ENCODE measurements at places on chromosomes 2 and 18.

DNA sequence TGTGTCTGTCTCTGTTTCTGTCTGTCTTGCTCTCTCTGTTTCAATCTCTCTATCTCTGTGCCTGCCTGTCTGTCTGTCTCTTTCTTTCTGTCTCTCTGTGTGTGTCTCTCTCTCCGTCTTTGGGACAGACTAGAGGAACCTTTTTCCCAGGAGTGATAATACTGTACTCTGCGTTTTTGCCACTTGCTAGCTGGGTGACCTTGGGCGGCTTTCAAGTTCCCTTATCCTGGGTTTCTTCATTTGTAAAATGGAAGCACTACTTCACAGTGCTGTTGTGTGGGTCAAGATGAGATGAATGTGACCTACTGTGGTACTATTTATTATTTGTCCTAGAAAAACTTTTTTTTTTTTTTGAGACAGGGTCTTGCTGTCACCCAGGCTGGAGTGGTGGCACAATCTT is 42.4 kb downstream of the HPCAL1 start:
- no peak for DNase-seq

- DNase-seq, result no peak
These were observed 119.2 kb upstream of the CCDC68 start for GRCh38 chr18:55078303-55078932.

GRCh38 chr2:234254783-234255521 is 204.4 kb downstream of the SPP2 start:
- no peak for DNase-seq

GRCh38 chr2:237455764-237456163 is 31.3 kb upstream of the MLPH start:
- DNase-seq, result no peak

DNA sequence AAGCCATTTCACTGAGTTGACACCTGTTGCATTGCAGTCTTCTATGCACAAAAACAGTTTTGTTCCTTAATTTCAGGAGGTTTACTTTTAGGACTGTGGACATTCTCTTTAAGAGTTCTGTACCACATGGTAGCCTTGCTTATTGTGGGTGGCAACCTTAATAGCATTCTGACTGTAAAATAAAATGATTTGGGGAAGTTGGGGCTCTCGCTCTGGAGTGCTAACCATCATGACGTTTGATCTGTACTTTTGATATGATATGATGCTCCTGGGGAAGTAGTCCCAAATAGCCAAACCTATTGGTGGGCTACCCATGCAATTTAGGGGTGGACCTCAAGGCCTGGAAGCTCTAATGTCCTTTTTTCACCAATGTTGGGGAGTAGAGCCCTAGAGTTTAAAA is 3.4 kb downstream of the CTLA4 start:
- no peak for DNase-seq

DNA sequence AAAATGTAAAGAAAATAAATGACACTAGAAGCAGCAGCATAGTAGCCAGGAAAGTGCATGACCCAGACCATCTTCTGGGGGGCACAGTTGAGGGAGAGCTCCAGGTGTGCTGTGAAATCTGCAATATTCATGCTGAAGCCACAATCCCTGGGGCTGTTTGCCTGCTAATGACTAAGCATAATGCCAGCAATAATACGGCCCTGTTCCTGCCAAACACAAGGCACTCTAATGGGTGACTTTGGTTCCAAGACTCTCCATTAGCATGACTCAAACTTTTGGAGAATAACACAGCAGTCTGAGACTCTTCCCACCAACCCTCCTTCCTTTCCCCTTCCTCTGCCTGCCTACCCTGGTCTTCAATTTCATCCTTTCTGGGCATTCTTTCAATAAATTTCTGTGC is 77.9 kb upstream of the DOCK10 start:
- no peak for DNase-seq

GRCh38 chr2:107743274-107743673 is 83.4 kb upstream of the RGPD4 start:
- DNase-seq, result no peak

GRCh38 chr2:58289029-58289428 is 47.9 kb upstream of the FANCL start:
- no peak for DNase-seq

GRCh38 chr18:46048641-46049040 is 23.4 kb downstream of the PSTPIP2 start:
- DNase-seq, result no peak

GRCh38 chr2:10188729-10189305 is 66.3 kb downstream of the RRM2 start:
- no peak for DNase-seq

DNA sequence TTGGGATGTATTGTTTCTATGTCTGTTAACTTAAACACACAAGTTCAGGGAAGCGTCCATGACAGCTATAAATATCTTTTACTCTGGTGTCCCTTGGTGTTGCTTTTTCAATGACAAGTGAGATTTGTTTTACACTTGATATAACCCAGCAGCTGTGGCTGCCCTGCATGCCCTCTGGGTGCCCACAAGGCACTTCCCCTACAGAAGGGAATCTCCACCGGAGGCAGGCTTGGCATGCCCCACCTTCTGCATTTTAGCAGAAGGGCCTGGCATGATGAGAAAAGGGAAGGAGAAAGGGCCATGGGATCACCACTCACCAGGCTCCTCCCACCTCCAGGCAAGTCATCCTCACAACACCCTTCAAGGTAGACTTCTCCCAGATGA is 68.7 kb downstream of the TMEM247 start:
- peak; percentile 47 for DNase-seq

DNA sequence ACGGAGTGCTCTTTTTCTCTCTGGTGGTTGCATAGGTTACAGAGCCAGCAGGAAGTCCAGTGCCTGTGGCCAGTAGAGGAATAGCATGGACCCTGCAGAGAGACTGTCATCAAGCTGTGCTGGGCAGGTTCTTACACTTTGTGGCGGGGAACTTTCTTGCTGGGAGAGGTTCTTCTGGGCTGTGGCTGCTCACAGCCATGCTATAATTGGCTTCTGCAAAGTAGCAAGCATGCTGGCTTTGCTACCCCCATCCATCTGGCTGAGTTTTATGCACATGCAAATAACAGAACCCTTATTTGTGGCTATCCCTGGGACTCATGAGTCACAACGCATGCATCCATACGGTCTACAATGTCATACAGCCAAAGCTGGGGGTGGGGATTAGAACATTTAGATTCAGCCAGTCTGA is 68.9 kb downstream of the PLCL1 start:
- no peak for DNase-seq

DNA sequence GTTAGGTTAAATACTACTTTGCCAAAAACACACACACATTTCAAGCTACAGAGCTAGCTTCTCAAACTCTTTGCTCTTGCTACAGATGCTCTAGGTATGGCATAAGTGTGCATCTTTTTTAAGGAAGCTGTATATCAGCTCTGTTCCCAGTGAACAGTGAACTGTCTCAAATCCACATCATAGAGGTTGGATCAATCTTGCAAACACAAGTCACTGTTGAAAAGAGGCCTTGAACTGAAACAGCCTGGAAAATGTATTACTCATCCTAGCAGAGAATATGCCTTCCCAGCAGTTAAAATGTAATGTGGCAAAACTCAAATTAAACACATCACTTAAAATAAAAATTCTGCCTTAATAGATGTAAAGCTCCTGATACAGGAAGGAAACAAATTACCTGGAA is 151.8 kb downstream of the WDPCP start:
- DNase-seq, result no peak

DNA sequence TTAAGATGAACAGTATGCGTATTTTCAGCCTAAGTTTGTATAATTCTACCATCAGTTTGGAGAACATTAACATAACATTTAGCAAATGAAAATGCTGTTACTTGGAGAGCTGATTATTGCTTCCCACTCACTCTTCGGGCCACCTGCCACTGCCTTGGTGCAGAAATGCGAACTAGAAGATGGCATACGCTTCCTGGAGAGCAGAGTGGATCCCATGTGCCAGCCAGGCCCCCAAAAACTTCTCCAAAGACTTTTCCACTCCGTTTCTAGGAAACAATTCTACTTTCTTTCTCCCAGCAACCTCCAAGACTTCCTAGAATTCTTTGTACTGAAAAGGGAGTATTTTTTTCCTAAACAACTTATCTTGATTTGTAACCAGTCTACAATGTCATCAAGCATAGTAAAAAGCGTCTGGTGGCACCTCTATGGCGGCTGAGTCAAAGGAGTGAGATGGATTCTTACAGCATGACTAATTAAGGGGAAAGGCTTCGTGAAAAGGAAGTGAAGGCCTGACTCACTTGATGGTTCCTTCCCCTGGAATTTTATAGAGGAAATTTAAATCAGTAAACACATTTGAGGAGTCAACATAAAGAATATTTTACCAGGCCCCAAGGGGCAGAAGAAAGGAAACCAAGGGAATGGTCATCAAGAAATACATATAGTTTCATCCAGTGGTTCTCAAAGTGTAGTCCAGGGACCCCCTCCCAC is 36.6 kb downstream of the FEZ2 start:
- DNase-seq, result no peak

- DNase-seq, result no peak
These were observed 91.7 kb downstream of the KLF7 start for GRCh38 chr2:207073801-207074678.

GRCh38 chr2:94767336-94767735 is 103.9 kb upstream of the TEKT4 start:
- no peak for DNase-seq

DNA sequence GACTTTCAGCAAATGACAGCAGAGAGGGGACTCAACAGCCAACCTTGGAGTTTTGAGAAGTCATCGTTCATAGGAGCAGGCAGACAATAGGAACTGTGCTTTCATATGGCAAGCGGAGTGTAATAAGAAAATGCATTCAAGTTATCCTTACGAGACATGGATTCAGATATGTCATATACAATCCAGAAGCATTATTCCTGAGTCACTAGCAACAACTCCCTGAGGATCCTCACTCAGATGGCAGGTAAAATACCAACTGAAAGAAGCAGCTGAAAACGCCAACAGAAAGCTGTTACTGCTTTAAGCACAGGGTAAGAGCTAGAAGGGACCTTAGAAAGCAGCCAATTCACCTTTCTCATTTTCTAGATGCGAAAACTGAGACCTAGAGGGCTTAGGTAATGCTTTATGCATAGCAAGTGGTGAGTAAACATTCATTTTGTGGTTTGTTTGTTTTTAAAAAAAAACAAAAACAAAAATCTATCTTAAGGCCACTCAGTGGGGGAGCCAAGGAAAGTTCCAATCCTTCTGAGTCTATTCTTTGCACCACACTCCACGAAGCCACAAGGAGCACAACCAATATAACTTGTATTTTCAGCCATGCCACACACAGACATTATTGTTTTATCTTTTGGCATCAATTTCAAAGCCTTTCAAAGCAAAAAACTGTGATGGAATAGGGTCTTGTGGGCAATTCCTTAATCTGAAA is 89.1 kb upstream of the RIOK3 start:
- DNase-seq, result no peak

- DNase-seq, result peak; percentile 49
These were observed 640 bp downstream of the SPTBN1 start for GRCh38 chr2:54456612-54457322.

DNA sequence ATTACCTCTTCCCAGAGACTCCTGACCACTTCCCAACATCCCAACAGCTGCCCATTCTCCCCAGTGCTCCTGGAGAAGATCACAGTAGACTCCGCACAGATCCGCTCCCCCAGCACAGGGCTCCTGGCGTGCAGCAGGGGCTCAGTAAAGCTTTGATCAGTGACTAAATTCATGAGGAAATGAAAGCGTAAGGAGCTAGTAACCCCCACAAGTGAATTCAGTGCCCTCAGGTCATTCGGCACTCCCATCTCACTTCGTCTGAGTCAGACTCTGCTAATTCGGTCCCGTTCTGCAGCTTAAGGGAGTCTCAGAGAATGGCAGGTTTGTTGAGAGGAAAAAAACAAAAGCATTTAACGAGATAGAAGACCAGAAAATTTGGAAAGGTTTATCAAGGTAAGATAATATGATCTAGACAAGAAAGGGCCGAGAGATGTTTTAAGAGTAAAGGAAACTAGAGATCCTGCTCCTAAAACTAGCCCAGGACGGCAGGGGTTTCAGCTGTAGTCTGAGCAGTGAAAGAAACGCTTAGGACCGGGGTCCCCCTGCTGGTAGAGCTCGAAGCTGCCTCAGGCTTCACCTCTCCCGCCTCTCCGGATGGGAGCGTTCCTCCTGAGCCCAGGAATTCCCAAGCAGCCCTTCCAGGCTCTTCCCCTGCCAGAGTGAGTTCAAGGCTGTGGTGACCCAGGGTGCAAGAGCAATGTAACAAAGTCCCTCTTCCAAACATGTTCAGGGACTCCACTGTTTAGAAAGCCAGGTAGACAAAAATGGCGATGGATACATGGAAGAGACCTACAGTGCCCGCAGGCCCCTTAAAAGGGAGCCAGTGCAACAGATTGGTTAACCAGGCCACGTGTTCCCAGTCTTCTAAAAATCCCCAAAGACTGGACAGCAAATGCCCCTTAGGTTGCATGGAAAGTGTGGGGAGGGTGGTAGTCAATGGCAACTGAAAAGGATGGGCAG is 127.3 kb downstream of the DNER start:
- DNase-seq, result peak; percentile 94

DNA sequence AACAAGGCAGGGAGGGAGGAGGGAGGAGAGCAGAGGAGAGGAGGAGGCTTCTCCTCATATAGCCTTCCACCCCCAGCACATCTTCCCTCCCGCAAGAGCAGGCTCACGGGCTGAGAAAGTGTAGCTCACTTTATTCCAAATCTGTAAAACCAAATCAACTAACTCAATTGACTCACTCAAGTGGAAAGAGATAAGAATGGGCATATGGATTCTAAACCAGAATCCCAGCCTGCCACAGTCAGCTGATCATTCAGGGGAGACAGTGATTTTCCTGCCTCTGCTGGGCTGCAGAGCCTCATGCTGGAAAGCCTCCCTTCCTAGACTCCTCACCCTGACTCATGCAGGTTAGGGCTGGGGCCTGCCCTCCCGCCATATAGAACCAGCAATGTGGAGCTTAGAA is 4.2 kb upstream of the TWSG1 start:
- DNase-seq, result no peak

- DNase-seq, result no peak
These were observed 152.7 kb downstream of the WDSUB1 start for GRCh38 chr2:159133797-159134196.

DNA sequence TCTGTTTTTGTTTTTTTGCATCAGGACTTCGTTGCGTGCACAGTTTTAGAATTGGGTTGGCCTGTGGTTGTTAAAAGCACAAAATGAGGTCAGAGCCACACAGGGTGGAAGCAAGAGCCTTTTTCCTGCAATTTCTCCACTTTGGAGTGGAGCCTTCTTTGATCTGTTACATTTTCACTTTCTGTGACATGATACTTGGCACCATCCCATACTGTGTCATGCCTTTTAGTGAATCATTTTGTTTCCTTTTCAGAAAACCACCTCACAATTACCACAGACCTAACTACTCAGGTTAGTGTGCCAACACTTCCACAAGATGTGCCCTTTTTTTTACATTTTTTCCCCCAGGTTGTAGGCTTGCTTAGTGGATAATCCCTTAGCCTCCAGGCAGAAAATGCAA is 32.5 kb downstream of the MERTK start:
- no peak for DNase-seq

- DNase-seq, result no peak
These were observed 506.7 kb downstream of the CMPK2 start for GRCh38 chr2:6358985-6359384.

GRCh38 chr18:22182884-22183697 is 13.7 kb downstream of the GATA6 start:
- DNase-seq, result no peak

All from right cardiac atrium (tissue), 5 donors.